ENCODE measurements at places on chromosomes 4 and X.
A peak's percentile ranks its signal among the peaks of the same experiment; 100 is the strongest.

GRCh38 chrX:147646949-147647723 lies 264.6 kb upstream of the FMR1 start:
- no peak for DNase-seq

DNA sequence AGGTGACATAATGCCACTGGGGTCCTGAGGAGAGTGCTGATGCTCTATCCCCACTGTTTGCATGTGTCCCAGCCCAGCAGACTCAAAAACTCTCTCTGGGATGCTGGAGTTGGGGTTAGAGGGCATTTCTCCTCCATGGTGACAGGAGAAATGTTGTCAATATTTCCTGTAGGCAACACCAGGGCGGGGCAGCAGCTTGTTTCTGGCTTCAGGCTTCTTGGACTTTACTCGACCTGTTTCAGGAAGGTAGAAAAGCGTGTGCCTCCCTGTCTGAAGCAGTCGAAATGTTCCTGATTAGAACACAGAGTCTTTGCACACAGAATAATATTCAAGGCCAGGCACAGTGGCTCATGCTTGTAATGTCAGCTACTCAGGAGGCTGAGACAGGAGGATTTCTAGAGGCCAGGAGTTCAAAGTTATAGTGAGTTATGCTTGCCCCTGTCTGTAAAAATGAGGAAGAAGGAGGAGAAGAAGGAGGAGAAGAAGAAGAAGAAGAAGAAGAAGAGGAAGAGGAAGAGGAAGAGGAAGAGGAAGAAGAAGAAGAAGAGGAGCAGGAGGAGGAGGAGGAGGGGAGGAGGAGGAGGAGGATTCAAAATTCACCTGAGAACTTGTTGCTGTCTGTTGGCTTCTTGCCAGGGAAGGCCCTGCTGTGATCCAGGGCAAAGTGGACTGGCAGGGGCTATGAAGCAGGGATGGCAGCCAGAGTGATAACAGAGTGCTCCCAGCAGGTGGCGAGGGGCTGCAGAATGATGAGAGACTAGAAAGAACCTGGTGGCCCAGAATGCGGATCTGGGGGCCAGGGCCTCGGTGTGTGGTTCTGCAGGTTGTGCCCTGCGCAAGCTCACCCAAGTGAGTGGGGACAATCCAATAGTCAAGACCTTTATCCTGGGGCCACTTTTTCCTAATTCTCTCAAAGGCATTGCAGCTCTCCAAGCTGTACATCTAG lies 82.9 kb downstream of the RTL5 start:
- DNase-seq: no peak

DNA sequence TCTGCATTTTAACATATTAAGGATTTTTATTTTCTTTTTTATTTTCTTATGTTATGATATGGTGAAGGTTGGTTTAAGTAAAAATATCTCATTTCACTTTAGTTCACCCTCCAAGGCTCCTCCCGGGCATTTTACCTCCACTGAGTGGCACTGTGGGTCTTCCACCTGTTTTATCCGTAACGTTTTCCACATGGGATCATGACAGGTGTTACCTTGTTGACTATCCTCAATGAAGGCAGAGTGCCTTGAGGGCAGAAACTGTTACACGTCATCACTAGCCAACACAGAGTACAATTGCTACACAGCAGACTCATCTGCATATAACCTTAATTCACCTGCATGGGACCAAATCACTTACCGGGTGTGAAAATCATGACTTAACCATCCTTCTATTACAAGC lies 105.8 kb downstream of the GEMIN8 start:
- DNase-seq: no peak

GRCh38 chr4:75633846-75634245 lies 3.5 kb upstream of the CDKL2 start:
- DNase-seq: no peak

GRCh38 chr4:122614621-122615020 lies 6.2 kb downstream of the IL21 start:
- no peak for DNase-seq

- no peak for DNase-seq
Observed at GRCh38 chr4:72761368-72762038, 192.5 kb upstream of the ADAMTS3 start.

DNA sequence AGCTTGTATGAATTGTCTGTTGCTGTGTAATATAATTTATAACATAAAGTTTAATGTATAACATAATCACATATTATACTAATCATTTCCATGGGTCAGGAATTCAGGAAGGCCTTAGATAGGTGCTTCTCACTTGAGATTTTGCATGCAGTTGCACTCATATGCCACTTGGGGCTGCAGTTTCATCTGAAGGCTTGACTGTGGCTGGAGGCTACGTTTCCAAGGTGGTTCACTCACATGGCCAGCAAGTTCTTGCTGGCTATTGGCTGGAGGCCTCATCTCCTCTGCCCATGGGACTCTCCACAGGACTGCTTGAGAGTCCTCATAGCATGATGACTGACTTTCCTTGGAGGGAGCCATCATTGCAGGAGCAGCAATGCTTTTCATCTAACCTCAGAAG lies 53.4 kb upstream of the STX18 start:
- no peak for DNase-seq

GRCh38 chrX:15564981-15565579 lies 35.7 kb downstream of the ACE2 start:
- peak; percentile 8 for DNase-seq

GRCh38 chrX:46574774-46575381 lies 1.3 kb downstream of the CHST7 start:
- DNase-seq: no peak

DNA sequence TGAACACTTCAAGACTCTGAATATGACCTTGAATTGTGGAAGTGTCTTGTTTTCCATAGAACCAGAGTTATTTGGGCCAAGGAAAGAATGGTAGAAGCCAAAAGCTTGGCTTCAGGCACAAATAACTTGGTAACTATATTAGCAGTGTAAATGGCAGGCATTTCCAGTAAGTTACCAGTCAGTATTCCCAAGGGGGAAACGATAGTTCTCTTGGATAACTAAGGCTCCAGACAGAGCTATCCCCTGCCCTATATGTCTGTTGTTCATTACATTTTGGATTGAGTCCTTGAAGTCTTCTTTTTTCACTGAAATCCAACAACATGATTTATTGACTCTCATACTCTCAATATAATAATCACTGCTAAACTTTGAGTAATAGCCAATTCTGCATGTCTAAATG lies 364.1 kb downstream of the MAGEB5 start:
- no peak for DNase-seq

DNA sequence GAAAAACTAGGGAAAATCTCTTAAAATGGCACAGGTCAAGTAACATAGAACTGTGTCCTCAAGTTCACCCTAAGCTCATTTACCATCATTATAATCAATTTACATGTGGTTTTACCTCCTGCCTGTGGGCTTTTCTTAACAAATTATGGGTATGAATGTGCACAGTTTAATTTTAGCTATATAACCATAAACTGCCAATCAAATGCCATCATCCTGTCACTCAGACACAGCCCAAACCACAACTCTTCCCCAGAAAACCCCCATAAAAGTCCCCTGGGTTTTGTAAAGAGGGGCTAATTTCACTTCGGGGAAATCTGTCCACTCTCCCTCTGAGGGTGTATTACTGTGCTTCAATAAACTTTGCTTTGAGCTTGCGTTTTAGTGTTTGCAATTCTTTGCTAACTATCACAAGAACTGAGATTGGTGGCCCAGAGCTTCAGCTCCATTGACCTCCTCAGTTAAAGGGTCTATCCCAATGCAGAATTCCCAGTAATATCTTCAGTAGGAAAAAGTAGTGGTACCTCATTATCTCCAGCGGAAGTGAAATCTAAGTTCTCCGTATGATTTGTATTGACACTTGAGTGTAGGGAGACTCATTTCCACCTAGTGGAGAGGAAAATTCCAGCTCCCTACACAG lies 394.6 kb downstream of the SPOCK3 start:
- no peak for DNase-seq

DNA sequence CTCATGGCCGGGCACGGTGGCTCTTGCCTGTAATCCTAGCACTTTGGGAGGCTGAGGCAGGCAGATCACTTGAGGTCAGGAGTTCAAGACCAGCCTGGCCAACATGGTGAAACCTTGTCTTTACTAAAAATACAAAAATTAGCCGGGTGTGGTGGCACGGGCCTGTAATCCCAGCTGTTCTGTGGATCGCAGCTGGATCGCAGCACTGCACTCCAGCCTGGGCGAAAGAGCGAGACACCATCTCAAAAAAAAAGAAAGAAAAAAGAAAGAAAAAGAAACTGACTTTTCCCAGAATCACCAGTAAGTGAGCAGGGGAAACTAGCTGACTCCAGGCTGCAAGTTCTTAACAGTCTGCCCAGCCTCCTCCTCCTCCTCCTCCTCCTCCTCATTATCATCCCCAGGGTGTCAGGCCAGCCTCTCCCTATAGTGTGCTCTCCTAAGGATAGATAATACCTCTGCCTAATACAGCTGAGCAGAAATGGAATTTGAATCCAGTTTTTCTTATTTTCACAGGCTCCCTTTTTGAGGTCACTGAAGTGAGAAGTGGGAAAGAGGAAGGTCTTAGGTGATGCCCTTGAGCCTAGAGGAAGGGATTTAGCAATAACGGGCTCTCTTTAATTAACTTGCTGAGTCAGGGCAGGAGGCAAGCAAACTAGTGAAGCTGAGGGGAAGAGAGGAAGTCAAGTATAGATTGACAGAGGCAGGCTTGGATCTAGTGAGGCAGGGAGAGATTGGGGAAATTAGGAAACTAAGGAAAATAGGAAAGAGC lies 11.8 kb upstream of the ELF2 start:
- no peak for DNase-seq

DNA sequence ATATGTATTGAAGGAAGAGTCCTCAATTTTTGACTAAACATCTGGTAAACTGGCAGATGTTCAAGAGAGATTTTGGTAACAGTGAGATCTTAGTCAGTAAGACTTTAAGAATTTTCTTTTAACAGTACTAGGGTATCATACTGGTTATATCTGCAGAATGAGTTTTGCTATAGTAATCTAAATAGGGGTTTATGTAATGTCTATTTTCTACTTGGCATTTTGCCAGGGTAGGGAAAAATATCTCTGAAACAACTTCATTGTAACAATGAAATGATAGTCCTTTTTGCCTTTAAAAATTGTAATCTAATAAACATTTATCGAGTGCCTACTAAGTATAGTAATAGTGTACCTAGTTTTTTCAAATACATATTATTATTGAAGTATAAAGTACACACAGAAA lies 32.1 kb downstream of the XK start:
- DNase-seq: no peak

DNA sequence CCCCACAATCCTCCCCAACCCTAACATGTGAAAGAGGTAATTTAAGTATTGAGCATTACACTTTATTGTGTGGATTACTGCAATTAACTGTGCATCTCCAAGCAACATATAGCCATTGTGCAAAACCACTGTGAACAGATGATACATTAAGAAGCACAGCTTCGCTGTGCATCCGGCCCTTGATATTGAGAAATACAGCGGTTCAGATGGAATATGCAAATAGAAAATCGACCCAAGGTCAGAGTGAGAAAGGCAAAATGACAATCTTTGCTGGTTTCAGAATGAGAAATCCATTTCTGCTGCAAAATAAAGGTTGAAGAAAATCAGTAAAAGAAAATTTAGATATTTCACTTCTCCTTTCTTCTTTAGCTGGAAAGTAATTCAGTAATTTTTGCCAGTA lies 805.9 kb upstream of the GRID2 start:
- no peak for DNase-seq

- no peak for DNase-seq
Observed at GRCh38 chr4:26788341-26788733, 72.3 kb upstream of the STIM2 start.

GRCh38 chrX:13688384-13688957 lies 457 bp upstream of the RAB9A start:
- no peak for DNase-seq

- DNase-seq: no peak
Observed at GRCh38 chr4:154822775-154823174, 41.7 kb downstream of the RBM46 start.

DNA sequence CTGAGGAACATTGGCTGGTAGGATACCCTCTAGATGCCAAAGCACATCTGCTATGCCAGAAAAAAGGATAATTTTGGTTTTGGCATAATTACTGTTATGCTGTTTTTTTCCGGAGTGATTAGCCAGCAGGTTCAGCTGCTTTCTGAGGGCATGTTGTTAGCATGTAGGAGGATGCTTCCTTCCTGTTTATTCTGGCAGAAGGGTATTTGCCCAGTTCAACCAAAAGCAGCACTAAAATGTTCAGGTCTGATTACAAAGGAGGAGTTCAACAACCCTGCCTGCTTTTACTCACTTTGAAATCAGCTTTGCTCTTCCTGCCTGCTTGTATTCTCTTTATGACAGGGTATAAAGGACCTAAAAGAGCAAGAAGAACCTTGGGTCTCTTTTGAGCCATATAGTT lies 21.9 kb downstream of the ERCC6L start:
- DNase-seq: no peak

DNA sequence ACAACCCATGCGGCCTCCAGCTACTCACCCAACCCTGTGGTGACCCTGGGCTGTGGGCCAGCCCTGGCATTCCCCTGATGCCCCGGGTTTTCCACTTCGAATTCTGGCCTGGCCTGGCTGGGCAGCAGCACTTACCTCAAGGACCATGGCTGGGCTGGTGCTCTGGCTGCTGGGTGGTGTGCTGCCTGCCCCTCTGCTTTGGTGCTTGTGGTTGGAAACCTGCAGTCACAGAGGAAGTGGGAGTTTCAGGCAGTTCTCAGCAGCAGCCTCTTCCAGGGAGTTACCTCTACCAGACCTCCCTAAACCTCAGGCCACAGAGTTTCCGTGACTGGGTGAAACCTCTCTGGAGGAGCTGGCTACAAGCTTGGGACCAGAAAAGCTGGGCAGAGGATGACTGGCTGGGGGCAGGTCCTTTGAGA lies at the start of gene CXCR3:
CXCR3 (minus strand) TSS at position 209 of the 419 bp plus-strand sequence; CDS start at position 147, 62 bp downstream.
- no peak for DNase-seq

DNA sequence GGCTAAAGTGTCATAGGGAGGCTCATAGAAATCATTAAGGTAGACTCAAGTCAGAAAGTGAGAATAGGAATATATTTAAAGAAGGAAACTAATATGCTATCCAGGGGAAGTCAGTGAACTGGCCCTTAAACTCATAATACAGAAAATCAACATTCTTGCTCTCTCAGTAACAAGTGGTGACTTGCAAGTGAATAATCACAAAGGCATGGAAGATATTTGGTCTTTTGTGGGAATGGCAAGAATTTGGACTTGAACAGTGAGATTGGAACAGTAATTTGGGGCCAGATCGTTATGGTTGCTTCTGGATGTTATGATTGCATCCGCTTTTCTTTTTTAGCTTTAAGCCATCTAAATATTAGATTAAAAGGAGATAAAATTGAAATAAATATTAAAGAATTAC lies 103.8 kb downstream of the TBC1D19 start:
- DNase-seq: no peak

DNA sequence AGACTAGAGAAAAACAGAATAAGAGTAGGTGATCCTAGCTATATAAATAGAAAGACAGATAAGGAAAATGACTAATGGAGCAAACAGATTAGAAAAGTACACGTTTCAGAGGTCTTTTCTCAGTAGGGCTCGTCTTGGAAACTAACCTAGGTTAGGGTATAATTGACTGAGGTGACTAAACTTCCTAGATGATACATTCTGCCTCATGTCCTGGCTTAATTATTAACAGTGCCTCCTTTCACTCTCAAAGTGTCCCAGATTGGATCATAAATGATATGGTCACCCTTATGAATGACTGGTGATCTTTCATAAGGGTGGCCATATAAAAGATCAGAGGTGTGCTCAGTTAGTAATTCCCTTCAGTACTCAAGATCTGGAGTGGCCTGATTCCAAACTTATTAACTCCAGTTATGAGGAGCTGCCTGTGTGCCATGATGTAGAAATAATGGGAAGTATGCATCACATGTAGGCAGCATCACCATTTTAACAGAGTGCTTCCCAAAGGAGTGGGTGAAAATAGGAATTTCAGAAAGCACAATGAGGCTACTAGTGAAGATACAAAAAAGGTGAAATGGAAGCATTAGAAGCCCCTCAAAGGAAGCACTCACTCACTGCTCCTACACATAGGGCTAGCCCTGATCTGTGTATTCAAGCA lies 14.7 kb upstream of the GRIA3 start:
- DNase-seq: no peak

Measured in Panc1 (cell line).